ENCODE measurements at places on chromosomes 3 and 15. TPM values are rescaled to one million over a fixed set of nuclear protein-coding genes. Genes with fewer than 3 reads are reported as not detected.
A peak's percentile ranks its signal among the peaks of the same experiment; 100 is the strongest.

- DNase-seq = no peak
Observed at GRCh38 chr3:46132565-46132964, 75.5 kb downstream of the CCR1 start.

Gene ZNF774
- total RNA-seq = 2.1 TPM

- DNase-seq = no peak
Observed at GRCh38 chr3:59545374-59545773, 495.5 kb upstream of the CFAP20DC start.

DNA sequence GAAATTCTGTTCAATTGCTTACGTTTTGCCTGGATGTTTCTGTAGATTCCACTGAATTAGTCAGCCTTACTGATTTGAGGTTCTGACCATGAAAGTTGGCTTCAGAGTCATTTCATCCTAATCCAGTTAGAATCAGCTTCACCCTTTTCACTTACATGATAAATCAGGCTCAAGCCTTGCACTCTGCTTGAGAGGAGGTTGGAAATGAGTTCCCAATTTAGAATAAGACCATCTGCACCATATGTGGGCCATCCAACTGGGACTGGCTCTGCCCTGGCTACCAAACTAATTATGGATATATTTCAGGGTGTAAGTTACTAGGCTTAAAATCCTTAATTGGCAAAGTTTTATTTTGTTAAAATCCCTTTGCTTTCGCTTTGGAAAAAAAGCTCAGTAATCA is 255.7 kb downstream of the CHL1 start:
- no peak for DNase-seq

DNA sequence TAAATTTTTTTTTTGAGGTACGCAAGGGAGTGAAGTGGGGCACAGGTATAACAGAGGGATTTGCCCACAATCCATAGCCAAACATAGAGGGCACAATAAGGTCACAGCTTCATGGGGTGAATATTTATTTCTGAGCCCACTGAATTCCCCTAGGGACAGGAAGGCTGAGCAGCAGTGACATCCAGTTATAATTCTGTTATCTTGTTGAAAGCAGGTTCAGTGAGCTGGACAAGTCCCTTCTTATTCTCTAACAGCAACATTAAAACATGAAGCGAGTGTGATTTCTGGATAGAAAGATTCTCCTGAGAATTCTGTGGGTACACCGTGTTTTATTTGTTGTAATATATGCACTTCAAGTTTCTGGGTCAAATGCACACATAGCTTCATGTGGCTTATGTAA is 538.2 kb downstream of the NAALADL2 start:
- no peak for DNase-seq

GRCh38 chr3:135997554-135998320 is 32.2 kb downstream of the PPP2R3A start:
- DNase-seq = no peak

DNA sequence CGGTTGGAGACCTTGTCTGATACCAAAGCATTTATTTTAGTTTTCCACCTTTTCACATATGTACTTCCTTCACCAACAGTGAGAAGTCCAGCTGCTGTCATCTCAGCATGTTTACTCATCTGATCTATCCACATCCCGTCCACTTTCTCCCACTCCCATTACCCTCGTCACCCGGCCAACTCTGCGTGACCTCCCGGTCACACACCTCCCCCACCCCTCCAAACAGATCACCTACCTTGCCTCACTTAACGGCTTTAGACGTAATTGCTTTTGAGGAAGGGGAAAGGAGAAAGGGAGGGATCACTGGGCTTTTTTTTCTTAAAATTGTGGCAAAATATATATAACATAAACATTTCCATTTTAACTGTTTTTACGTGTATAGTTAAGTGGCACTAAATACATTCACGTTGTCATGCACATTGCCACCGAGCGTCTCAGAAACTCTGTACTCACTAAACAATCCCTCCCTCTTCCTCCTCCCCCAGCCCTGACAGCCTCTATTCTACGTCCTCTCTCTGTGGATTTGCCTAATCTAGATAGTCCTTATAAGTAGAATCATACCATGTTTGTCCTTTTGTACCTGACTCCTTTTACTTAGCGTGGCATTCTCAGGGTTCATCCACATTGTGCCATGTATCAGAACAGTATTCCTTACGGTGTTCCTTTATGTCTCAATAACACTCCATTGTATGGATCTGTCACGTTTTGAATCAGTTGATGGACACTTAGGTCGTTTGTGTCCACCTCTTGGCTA is 67.2 kb downstream of the LMLN start:
- no peak for DNase-seq

GRCh38 chr3:168847291-168847883 is 751.7 kb upstream of the GOLIM4 start:
- DNase-seq = no peak

DNA sequence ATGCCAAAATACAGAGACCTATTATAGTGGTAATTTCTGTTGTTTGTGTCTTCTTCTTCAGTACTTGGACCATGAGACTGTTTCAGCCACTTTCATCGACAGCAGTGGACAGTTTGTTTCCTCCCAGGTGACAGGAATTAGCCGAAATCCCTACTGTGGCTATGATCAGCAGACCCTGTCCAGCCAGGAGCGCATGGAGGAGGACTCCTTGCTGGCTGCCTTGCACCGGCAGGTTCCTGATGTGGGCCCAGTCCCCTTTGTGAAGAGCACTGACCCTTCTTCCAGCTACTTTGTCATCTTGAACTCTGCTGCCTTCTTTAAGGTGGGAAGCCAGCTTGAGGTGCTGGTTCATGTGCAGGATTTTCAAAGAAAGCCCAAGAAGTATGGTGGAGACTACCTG is 22.2 kb downstream of the NXPE3 start:
- no peak for DNase-seq

DNA sequence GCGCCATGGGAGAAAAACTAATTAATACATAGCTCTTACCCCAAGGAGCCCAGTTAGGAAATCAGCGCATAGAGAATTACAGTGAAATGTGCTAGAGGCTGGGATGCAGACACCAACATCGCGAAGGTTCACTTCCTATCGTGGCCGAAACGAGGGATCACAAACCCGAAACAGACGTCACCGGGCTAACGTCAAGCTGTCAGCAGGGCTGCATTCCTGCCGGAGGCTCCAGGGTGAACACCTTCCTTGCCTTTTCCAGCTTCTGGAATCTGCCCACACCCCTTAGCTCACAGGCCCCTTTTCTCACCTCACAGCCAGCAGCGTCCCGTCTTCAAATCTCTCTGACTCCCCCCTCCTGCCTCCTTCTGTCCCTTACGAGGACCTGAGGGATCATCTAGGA is 13.0 kb downstream of the GP5 start:
- peak; percentile 36 for DNase-seq

Gene SEMA4B
- total RNA-seq = 13.8 TPM

DNA sequence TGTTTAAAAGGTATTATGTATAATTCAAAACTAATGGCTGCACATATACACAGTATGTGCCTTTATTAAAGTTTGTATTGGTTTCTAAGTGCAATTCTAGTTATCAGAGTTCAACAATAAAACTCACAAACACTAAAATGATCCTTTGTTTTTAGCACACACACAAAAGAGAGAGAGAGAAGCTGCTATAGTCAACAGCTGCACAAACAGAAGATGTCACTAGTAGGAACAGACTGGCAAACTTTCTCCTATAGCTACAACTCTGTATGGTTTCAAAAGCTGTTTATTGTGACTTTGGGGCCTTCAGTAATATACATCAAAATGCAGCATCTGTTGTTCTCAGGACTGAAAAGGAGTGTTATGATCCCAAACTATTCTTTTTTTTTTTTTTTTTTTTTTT is 6.1 kb downstream of the SECISBP2L start:
- no peak for DNase-seq

DNA sequence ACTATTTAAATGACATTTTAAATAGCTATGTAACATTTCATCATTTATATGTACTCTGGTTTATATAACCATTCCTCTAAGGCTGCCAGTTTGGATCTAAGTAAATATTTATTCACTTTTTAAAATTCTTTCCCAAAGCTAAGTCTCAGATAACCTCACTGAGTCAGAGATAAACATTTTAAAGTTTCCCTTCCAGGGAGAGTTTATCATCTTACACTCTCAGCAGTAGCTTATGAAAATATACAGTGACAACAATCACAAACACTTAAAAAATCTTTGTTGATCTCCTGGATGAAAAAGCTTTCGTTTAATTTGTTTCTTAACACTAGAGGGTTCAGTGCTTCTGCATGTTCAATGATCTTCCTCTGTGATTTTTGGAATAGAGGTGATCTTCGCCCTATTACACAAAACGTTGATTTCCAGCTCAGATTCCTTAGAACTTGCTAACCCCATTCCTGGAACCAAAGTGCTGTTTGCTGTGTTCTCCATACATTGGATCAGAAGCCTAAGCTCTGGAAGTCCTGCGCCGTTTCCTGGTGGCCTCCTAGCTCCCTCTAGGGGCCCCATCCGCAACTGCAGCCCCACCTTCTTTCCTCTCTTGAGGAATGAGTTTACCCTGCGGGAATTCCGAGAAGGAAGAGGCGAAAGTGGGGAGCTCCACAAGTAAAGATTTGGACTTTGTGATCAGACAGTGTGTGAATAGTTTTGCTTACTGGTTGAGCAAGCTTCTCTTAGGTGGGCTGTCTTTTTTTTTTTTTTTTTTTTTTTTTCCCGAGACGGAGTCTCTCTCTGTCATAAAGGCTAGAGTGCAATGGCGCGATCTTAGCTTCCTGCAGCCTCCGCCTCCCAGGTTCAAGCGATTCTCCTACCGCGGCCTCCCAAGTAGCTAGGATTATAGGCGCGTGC is 29.3 kb upstream of the SACM1L start:
- DNase-seq = peak; percentile 54

- DNase-seq = no peak
Observed at GRCh38 chr15:100803171-100803440, 76.5 kb upstream of the ALDH1A3 start.

Gene OPA1
- total RNA-seq = 56.5 TPM

DNA sequence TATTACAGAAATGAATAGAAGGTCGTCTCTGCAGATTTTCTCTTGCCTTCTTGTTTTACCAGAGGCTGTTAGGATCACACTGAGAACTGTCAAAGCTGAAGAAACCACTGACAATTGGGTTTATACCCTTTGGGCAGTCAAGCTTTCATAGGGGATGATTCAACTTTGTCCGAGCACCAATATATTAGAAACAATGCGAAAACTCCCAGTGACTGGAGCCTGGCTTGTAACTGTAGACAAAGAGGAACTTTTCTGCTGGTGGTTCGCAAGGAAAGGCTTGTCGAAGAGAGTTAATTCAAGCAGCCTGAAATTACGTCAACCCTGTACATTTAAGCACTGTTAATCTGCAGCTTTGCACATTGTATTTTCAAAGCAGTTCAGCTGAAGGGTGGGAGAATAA is 193.2 kb upstream of the ZNF385D start:
- DNase-seq = no peak

- DNase-seq = no peak
Observed at GRCh38 chr3:170109579-170110293, 71.8 kb downstream of the PHC3 start.

All from activated CD8-positive, alpha-beta memory T cell treated with anti-CD3 and anti-CD28 coated beads, Interleukin-2, amount 10 ng/mL, durations not matched to agents 7 days and 5 days (primary cell).